Ecto neural progenitor cell (in vitro differentiated cells): ENCODE measurements at places on chromosomes 7 and 10.

- DNase-seq = no peak
Measured at GRCh38 chr10:118626953-118627352, 31.5 kb upstream of the PRLHR start.

GRCh38 chr10:101110856-101111523, 20.1 kb upstream of the TLX1 start:
- DNase-seq = no peak

DNA sequence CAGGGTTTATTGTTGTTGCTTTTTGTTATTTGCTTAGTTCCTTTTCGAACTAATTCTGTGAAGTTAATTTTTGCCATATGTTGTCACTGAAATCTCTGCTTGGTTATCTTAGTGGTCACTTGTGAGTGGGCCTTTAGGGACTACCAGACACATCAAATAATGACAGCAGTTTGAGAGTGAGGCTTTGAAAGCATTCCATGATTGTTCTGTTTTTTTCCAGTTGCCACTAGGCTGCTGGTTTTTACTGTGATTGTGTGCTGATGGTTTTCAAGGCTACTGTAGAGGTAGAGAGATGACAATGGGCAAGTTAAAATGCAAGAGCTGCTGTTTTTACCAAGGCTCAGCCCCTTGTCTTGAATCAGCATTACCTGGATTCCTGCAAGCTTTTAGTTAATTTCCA, 20.0 kb downstream of the SEPTIN7 start:
- no peak for DNase-seq

- DNase-seq = no peak
Measured at GRCh38 chr10:26423722-26424121, 14.4 kb upstream of the APBB1IP start.

GRCh38 chr10:49429458-49429857, 33.6 kb upstream of the DRGX start:
- no peak for DNase-seq

- DNase-seq = peak; percentile 73
Measured at GRCh38 chr10:5976512-5977470, 552 bp downstream of the IL15RA start.

- no peak for DNase-seq
Measured at GRCh38 chr7:91618776-91619765, 261.4 kb downstream of the MTERF1 start.

- no peak for DNase-seq
Measured at GRCh38 chr7:44075296-44076075, 6.8 kb downstream of the POLM start.

- DNase-seq = no peak
Measured at GRCh38 chr7:18450019-18450418, 45.5 kb upstream of the HDAC9 start.

- no peak for DNase-seq
Measured at GRCh38 chr7:154869436-154869835, 133.5 kb downstream of the PAXIP1 start.

DNA sequence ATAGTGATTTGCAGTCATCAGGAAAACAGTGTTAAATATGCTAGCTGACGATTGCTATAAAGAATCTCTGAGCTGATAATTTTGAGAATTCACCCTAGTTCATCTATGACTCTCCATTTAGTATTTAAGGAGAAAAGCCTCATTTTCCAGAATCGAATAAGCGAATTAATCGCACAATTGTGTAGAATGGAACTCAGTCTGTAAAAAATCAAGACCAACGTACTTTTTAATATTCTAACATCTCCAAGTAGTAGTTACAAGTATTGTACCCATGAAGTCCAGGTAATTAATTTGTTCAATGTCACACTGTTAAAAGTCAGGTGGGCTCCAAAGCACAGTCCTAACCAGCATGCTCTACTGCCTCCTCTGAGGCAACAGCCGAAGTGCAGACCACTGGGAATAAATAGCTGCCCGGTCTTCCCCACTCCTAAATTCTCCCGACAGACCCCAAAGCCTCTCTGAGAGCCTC, 380 bp upstream of the AGBL3 start:
- no peak for DNase-seq

GRCh38 chr10:13883636-13884444, 297.1 kb downstream of the PRPF18 start:
- DNase-seq = no peak

- no peak for DNase-seq
Measured at GRCh38 chr7:70317356-70317755, 719.1 kb downstream of the AUTS2 start.

- no peak for DNase-seq
Measured at GRCh38 chr7:40463446-40463845, 328.6 kb downstream of the SUGCT start.

GRCh38 chr10:79442171-79443040, 3.0 kb downstream of the ZCCHC24 start:
- DNase-seq = no peak

- no peak for DNase-seq
Measured at GRCh38 chr10:80896959-80897358, 359.3 kb downstream of the SH2D4B start.

- no peak for DNase-seq
Measured at GRCh38 chr7:47557694-47558670, 23.9 kb downstream of the TNS3 start.

GRCh38 chr10:27745732-27746396, at the start of gene MKX:
Gene MKX, minus strand, starts transcription at chr10:27745819. Its CDS starts 2,404 bp downstream, at chr10:27743415.
- peak; percentile 88 for DNase-seq

- no peak for DNase-seq
Measured at GRCh38 chr10:71368176-71368575, 28.5 kb upstream of the CDH23 start.

- DNase-seq = no peak
Measured at GRCh38 chr10:119691726-119692125, 34.1 kb upstream of the INPP5F start.

DNA sequence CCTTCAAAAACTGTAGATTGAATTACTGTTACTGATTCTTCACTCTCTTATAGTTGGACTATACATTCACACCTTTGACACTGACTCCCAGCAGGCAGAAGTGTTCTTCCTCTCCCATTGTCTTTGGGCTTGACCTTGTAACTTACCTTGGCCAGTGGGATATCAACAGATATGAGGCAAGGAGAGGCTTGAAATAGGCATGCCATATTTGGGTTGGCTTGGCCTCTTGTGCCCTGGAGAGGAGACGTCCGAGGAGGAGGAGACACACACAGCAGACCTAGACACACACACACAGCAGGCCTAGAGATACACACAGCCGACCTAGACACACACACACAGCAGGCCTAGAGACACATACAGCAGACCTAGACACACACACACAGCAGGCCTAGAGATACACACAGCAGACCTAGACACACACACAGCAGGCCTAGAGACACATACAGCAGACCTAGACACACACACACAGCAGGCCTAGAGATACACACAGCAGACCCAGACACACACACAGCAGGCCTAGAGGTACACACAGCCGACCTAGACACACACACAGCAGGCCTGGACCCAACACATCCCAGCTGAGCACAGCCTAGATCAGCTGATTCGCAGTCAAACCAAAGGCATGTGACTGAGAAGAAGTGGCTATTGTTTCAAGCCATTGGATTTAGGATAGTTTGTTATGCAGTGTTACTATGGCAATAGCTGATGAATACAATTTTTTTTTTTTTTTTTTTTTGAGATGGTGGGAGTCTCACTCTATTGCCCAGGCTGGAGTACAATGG, 12.5 kb upstream of the GNA12 start:
- DNase-seq = no peak

GRCh38 chr7:50939021-50939420, 156.3 kb upstream of the GRB10 start:
- no peak for DNase-seq

GRCh38 chr7:153193144-153193595, 433.6 kb downstream of the ACTR3B start:
- DNase-seq = peak; percentile 67

DNA sequence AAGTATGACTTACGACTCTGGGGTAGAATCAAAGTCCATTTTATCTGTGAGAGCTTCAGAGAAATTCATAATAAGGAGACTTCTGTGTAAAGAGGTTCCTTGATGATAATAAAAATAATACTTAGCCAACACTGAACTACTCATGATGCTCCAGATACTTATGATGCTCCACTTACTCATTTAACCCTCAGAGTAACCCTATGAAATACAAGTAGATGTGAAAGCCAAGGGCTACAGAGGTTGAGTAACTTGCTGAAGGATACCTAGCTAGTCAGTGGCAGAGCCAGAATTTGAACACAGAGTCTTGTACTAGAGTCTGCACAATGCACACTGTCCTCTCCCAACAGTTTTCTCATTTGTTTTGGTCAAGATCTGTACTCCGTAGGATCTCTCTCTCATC, 89.5 kb downstream of the HECW1 start:
- DNase-seq = no peak

- DNase-seq = peak; percentile 55
Measured at GRCh38 chr7:155007947-155008346, 5.0 kb upstream of the PAXIP1 start.

DNA sequence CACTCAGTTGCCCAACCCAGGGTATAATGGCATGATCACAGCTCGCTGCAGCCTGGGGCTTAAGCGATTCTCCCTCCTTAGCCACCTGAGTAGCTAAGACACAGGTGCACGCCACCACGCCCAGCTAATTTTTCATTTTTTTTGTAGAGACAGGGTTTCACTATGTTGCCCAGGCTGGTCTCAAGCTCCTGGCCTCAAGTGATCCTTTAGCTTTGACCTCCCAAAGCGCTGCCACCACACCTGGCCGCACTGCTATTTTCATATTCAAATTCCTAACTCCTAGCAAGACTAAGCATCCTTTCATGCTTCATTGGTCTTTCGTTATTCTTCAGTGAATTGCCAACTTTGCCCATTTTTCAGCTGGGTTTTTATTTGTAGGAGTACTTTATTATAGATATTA, 30.4 kb upstream of the DAGLB start:
- no peak for DNase-seq

GRCh38 chr10:5630112-5630436, 36.3 kb downstream of the ASB13 start:
- DNase-seq = no peak

GRCh38 chr10:1939016-1939415, 201.7 kb upstream of the ADARB2 start:
- DNase-seq = no peak
